ENCODE measurements at places on chromosomes 6 and 20.

GRCh38 chr20:57999465-58000111, 228.9 kb downstream of the ANKRD60 start:
- DNase-seq = peak; percentile 64

GRCh38 chr20:46268131-46268614, 40.1 kb downstream of the CDH22 start:
- DNase-seq = no peak

GRCh38 chr6:150325066-150325772, 43.6 kb upstream of the IYD start:
- no peak for DNase-seq

DNA sequence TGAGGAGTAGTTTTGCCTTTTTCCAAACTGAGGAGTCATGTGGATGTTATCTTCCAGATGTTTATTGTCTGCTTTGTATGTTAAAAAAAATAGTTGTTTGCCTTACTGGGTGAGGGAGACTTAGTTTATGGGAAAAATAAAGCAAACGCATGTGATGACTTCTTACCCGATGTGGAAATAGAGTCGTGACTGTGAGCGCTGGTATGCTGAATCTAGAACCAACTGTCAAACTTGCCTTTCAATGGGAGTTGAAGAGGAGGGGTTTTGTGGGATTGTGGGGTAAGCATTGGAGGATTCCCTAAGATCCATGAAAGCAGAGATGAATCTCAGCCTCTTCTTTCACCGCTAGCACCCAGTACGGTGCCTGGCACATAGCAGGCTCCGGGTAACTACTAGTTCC, 5.3 kb downstream of the DCBLD1 start:
- no peak for DNase-seq

- DNase-seq = no peak
These were observed 168.4 kb downstream of the TBXT start for GRCh38 chr6:165999279-165999678.

DNA sequence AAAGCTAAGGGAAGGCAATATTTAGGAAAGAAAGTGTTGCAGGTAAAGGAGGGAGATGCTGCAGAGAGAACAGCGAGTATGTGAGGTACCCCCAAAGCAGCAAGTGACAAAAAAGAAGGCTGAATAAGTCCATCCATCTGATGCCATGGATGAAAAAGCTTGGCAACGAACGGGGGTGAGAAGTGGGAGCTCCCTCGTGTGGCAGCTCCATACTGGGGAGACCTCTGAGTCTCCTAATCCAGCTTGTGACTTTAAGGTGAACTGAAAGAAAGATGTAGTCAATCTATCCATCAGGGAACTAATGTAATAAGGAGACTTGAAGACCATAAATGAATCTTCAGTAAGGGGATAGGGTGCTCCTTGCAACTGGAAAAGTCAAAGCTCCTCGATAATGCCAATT, 156.6 kb downstream of the OTOR start:
- no peak for DNase-seq

DNA sequence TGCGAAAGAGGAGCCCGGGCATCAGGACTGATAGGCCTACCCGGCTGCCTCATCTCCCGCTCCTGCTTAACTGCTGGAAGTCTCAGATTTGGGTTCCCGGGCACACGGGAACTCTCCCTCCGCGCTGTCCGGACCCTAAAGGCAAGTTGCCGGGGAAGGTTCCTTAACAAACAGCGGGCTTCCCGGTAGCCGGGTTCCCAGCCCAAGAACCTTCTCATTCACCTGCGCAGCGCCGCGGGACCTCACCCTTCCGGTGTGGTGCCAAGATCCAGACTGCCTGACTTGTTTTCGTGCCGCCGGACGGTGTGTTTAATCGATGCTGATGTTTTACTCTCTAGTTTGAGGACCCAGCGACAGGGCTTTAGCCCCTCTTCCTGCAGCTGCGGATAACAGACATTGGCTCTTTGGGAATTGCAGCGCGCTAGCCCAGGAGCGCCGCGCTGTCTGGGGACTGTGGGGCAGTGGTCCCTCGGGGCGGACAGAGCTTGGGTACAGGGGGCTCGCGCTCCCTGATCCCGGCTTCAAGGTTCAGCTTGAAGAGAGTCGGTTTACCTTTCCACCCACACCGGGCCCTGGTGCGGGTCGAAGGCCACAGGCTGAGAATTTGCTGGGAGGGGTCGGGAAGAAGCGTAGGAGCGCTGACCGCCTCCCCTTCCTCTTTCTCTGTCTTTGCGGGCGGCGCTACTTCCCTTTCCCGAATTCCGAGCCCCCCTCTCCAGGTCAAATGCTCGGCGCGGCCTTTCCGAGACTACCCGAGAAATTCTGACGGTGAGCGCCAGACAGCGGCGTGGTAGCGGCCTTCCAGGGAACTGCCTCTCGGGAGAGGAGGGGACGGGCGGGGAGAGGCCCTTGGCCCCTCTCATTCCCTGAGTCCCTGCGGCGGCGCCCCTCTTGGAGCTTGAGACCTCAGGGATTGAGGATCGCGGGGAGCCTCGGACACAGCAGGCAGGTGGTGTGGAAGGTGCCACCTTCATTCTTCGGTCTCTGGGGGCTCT, 17.2 kb downstream of the ABT1 start:
- DNase-seq = peak; percentile 40

DNA sequence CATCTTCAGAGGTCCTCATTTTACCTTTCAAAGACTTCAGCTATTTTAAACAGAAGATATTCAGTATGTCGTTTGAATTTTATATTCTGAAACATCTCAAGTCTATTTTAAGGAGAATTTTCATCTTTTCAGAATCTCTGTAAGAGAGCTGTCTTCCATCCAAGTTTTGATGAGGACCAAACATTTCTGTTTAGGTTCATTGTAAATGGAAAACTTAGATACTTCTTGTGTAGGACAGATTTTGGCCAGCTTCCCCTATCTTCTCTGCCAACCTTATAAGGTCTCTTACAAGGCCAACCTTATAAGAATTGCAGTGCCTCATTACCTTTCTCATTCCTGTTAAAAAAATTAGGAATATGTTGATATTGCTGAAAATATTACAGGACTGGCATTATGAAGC, 88.1 kb downstream of the AKAP7 start:
- no peak for DNase-seq

- DNase-seq = no peak
These were observed 4.2 kb downstream of the ADTRP start for GRCh38 chr6:11774426-11774825.

GRCh38 chr6:157635388-157636244, 187.4 kb upstream of the SNX9 start:
- DNase-seq = no peak

DNA sequence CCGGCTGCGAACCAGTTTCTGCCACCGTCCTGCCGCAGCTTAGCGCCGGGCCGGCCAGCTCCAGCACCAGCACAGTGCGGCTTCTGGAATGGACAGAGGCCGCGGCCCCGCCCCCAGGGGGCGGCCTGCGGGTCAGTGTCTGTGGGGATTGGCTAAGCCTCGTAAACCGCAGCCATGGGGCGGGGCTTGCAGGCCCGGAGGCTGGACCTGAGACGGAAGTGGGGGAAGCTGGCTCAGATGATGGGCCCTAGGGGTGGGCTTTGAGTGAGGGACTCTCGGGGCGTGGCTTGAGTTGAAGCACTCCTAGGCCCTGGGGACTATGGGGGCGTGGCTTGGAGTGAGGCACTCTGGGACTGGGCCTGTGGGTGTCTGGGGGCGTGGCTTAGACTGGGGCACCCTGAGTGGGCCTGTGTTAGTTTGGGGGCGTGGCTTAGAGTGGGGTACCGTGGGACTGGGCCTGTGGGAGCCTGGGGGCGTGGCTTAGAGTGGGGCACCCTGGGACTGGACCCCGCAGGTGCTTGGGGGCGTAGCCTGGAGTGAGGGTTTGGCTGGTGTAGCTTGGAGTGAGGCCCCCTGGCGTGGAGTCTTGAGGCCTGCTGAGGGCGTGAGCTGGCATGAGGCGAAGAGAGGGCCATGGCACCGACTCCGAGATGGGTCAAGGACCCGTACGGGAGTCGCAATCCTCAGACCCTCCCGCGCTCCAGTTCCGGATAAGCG, 6.6 kb downstream of the L3MBTL1 start:
- DNase-seq = peak; percentile 95

DNA sequence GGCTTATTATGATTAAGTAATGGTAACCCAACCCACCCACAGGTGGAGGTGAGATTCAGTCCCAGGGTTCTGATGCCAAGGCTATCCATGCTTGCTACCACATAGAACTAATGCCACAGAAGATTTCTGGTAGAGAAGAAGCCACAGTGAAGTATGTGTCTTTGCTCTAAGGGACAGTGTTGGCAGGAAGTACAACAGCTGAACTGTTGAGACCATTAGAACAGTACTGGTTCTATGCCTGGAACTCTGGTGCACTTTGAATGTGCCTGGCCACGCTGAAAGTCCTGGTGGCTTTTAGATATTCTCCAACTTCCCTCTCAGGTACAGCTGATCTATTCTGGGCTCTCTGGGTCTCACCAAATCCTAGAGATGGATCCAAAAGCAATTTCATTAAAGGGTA, 7.8 kb downstream of the STX7 start:
- DNase-seq = no peak

DNA sequence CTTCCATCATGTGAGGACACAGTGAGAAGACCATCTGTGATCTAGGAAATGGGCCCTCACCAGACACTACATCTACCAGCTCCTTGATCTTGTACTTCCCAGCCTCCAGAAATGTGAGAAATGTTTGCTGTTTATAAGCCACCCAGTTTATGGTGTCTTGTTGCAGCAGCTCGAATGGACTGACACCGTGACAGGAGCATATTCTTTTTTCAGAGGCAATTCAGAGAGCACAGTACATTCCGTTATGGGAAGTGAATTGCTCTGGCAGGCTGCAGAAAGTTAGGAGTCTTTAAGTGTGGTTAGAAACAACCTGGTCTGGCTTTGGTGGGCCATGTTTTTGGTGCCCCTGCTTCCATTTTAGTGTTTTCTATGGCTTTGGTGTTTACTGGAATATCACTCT, 75.1 kb downstream of the FIG4 start:
- DNase-seq = no peak

DNA sequence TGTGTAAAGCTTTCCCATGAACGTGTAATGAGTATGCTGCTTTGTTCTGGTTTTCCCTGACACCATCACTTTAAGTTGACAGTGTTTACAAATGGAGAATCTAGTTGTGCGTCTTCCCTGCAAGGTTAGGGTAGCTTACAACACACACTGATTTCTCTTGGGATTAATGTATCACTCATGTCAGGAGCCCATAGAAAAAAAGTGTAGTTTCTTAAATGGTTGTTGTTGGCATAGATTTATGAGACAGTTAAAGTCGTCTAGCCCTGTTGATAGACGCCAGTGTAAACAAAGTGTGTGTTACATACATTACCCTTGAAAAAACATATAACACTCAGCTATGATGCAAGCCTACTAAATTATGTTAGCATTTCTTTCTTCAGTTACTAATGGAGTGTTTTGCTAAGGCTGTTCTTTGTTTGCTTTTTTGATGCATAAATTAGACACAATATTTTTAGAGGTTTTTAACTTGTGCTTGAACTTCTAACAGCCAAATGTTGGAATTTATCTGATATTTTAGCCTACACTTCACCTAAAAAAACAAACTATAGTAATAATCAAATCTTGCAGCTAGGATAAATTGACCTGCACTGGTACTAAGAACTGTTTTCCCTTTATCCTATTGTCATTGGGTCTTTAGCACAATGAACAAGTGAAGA, 88.6 kb downstream of the RNF217 start:
- no peak for DNase-seq

DNA sequence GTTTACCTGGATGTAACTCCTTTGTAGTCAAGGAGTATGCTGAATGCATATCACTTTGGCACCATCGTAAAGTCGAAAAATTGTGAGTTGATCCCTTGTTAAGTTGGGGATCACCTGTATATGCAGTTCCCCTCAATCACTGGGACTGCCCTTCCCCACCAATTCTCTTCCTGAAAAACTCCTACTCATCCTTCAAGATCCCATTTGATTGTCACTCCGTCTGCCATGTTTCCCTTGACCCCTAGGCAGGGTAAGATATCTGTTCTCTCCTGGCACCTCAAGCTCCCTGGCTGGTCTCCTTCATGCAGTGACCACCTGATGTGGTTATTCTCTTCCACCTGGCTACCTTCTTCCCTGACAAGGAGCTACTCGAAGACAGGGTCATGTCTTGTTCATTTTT, 10.0 kb upstream of the NOL4L start:
- DNase-seq = no peak

- DNase-seq = no peak
These were observed 107.9 kb upstream of the IYD start for GRCh38 chr6:150260931-150261330.

GRCh38 chr6:111939902-111940301, 66.7 kb upstream of the FYN start:
- DNase-seq = no peak

- no peak for DNase-seq
These were observed 19.1 kb downstream of the IPCEF1 start for GRCh38 chr6:154337406-154338005.

- no peak for DNase-seq
These were observed 19.9 kb downstream of the ATXN1 start for GRCh38 chr6:16741112-16742016.

GRCh38 chr20:24879875-24880274, 69.2 kb upstream of the CST7 start:
- no peak for DNase-seq

DNA sequence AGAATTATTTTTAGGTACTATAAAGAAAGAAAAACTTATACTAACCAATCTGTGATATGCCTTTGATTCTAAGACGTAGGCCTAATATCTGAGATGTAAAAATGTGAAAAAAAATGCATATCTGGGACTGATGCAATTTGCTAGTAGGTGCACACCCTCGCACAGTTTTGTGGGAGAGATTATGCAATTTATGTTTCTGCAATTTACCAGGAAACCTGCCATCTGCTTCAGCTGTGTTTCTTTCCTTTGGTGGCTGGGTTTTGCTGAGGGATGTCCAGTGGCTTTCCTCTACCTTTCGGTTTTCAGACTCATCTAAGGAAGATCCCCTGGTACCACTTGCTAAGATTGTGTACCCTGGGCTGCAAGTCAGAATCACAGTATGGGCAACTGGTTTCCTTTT, 186.9 kb downstream of the ZFP64 start:
- no peak for DNase-seq

- no peak for DNase-seq
These were observed 5.5 kb upstream of the MUC22 start for GRCh38 chr6:31004794-31005193.

DNA sequence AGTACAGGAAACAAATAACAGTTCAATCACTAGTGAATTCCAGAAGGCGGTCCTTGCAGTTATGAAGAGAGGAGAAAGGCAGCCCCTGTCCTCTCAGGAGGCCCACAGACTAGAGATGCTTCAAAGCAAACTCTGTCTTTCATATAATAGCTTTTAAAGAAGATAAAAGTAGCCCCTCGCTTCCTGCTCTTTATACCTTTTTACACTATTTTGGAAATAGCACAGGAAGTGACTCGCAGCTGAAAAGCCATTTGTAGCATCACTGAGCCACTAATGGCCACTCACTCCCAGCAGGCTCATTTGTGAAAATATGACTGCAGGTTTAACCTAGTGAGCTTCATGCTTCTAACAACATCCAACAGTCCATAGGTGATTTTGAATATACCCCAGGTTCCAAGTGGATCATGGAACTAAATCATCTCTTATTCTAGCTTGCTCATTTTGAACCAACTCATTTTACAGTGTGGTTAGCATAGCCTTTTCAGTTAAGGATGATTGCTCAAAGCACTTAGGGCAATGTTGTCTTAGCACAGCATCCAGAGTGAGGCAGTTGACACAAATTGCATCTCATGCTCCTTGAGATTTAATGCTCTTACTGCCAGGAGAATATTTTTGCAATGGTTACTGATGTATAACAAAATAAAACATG, 136.0 kb upstream of the NRSN1 start:
- no peak for DNase-seq

Data from mucosa of descending colon (tissue), 3 donors.